ENCODE measurements at places on chromosomes 12 and 14.

- DNase-seq: no peak
Measured at GRCh38 chr12:12714276-12715021, 2.7 kb upstream of the CDKN1B start.

- DNase-seq: no peak
Measured at GRCh38 chr12:123571343-123571813, 13.0 kb upstream of the TMED2 start.

DNA sequence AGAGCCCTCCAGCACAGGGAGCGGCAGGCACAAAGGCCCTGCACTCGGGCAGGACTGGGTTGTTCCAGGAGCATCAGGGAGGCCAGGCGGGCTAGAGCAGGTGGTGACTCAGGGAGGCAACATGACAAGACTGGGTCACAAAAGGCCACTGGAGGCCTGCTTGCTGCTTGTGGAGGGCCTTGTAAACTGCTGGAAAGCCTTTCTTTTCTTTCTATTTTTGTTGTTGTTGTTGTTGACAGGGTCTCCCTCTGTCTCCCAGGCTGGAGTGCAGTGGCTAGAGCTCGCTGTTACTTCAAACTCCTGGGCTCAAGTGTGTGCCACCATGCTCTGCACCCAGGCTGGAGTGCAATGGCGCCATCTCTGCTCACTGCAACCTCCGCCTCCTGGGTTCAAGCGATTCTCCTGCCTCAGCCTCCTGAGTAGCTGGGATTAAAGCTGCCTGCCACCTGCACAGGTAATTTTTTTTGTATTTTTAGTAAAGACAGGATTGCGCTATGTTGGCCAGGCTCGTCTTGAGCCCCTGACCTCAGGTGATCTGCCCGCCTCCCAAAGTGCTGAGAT lies 11.8 kb upstream of the RCOR1 start:
- no peak for DNase-seq

GRCh38 chr14:68018598-68018997 lies 199.0 kb downstream of the RAD51B start:
- DNase-seq: no peak

- no peak for DNase-seq
Measured at GRCh38 chr14:53325176-53325806, 172.2 kb upstream of the DDHD1 start.

GRCh38 chr14:89973234-89973823 lies 17.6 kb downstream of the TDP1 start:
- peak; percentile 24 for DNase-seq

GRCh38 chr14:36797634-36798033 lies 136.0 kb downstream of the PAX9 start:
- DNase-seq: no peak

DNA sequence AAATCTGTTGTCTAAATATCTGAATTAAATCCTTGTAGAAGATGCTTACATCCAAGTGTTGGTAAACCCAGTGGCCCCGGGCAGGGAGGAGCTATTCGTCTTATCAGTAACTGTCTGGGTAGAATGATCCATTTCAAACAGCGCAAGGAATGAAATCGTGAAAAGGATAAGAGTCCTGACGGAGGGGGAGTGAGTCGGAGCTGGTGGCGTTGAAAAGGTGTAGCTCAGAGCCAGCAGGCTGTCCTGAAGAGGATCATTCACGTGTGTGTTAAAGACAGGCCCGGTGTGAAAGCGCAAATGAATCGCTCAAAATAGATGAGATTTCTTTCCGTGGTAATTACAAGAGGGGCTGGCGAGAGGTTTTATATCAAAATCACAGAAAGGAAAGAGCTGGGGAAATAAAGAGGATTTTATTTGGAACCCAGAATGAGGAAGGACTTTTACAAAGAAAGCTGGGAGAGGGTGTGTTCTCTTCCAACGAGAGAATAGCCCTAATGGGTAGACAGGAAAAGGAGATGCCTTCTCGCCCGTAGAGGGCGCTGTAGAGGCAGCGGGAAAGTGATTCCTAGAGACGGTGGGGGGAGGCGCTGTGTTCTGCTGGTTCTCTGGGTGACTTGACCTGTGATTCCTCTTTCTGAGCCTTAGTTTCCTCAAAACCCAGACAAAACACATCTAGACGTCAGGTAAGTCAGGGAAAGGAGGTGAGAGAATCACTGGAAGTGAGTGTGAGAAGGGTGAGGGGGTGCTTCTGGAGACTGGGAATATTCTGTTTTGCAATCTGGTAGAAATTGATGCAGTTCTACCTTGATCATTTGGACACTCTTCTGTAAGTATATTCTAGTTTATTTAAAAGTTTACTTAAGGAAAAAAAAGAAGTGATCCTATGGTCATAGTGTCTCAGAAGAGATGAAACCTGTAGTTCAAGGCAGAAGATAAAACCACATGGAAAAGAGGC lies 39.3 kb downstream of the SRRM4 start:
- no peak for DNase-seq

DNA sequence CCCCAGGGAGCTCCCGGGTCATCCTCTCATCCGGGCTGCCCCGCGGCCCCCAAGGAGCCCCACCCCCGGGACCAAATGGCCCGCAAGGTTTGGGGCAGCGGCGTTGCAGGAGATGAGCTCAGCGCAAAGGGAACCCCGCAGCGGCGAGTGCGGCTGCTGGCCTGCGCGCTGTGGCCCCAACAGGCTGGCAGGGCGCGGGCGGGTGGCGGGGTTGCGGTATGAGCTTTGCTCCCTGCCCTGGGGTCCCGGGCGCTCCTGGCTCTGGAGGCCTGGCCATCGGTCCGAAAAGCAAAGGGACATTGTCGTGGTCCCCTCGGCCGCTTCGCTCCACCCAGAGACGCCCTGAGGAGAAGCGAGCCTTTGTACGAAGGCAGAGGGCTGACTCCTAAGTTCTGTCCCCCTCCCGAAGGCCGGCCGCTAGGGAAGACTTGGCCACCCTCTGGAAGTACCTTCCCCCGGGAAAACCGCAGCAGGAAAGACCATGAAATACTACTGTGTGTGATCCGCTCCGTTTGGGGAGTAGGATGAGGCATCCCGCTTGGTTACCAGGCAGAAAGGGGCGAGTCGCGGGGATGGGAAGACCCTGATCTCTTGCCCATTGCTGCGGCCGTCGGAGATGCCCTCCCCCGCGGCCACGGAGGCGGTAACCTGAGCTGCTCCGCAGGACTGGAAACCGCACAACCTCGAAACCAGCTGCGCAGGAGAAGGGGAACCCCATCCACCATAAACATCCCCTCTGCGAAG lies 620 bp upstream of the NID2 start:
- peak; percentile 3 for DNase-seq

DNA sequence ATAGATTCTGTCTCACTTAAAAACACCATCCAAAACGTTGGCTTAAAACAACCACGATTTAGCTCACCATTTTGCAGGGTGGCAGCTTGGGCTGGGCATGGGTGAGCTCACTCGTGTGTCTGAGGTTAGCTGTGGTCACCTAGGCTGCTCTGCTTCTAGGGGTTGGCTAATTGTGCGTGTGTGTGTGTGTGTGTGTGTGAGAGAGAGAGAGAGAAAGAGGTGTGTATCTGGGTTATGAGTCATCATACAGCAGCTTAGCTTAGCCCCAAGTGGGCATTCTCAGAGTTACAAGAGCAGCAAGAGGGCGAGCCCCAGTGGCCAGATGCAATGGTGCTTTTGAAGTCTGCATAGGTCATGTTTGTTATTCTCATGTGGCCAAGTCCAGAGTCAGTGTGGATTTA lies 6.0 kb downstream of the FBXW8 start:
- no peak for DNase-seq
